ENCODE measurements at places on chromosomes 3 and 15.

DNA sequence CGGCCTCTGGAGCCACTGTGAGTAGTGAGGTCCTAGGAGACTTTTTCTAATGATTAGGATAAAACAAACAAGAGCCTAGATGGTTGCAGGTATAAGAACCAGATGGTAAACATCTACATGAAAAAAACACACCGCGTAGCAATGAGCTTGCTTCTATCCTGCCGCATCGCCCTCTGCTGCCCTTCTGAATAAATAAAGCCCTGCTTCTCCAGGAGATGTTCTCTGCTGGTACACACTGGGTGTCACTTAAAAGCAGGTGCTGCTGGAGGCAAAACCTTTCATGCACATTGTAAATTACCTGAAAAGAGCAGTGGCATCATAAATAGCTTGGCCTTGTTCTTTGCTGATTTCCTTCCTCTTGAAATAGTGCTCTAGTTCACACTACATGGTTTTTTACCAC is 164.4 kb upstream of the TOPAZ1 start:
- DNase-seq: peak; percentile 22

DNA sequence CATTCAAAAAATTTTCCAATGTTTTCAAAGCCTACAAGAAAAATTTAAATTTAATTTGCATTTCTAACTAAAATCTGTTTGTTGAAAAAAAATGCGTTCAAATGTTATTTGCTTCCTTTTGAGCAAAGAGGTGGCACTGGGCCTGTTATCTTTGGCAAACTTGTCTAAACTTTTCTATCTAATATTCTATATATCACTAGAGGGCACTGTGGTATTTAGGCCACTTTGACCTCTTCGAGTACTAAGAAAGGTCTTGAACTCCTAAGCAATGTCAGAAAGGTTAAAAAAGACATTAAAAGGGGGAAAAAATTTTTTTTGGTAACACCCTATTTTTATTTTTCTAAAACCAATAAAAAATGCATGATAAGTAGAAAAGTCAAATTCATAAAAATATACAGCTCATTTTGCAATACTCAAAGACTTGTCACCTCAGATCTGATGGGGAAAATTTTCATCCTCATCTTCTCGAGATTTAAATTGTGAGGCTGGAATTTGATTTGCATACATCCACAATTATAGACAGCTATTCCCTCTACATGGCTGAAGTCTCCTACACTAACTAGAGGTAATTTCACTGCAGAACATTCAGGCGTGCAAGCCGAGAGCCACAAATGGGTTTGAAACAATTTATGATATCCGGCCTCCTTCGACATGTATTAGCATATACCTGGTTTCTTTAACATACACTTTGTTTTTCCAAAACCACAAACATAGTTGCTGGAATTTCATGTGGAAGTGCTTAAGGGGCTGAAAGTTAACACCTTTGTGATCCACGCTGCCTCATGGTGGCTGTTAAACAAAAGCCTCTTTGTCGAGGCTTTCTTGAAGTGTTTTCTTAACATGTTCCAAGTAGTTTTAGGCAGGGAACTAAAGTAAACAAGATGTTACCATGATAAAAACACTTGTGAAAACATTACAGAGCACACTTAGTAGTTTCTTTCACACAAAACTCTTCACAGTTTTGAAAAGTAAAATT is 576.4 kb downstream of the FOXP1 start:
- DNase-seq: peak; percentile 51

GRCh38 chr3:16801698-16802097 is 83.1 kb upstream of the PLCL2 start:
- DNase-seq: no peak

DNA sequence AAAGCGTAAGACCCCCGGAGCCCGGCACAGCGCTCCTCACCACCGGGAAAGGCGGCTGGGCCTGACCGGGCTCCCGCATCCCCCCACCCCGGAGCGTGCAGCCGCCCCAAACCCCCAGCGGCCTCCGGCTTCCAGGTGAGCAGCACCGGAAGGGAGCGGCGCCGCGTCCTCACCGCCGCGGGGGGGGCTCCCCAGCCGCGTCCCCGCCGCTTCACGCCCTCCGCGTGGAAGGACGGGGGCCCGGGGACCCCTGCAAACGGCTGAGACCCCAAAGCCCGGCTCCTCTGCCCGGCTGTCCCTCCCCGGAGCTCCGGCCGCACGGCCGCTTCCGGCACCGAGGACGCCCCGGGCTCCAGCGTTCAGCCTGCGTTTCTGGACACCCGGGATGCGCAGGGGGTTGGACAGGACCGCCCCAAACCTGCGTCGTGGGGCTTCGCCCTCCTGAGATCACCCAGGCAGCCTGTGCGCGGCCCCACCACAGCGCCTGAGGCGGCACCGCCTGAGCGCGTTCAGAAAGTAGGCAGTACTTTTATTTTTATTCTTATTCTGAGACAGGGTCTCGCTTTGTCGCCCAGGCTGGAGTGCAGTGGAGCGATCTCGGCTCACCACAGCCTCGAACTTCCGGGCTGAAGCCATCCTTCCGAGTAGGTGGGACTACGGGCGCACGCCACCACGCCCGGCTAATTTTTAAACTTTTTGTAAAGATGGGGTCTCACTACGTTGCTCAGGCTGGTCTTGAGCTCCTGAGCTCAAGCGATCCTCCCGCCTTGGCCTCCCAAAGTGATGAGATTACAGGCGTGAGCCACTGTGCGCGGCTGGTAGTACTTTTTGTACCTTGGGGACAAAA is 51.6 kb upstream of the BLM start:
- peak; percentile 43 for DNase-seq

DNA sequence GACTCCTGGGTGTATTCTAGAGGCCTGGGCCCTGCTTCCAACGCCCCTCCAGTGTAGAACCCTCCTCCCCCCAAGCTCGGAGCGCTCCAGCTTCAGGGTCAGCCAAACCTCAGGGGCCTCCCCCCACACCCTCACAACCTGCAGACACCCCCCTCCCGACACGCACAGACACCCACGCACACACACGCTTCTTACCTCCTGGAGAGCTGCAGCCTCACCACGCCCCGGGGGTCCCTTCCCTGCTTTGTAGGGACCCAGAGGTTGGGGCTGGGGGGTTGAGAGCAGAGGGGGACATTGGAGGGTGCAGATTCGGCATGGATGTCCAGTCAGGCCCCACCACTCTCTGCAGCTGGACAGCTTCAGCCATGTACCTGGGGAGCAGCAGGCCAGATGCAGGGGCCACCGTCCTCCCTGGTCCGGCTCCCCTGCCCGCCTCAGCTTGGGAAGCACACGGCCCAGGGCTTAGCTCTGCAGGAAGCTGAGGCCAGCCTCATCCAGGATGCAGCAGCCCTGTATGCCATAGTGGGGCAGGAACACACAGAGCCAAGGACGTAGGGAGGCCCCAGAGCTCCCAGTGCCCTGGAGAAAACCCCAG is 13.0 kb downstream of the ZDHHC19 start:
- no peak for DNase-seq

GRCh38 chr3:57142411-57142723 is 22.8 kb downstream of the IL17RD start:
- no peak for DNase-seq

- DNase-seq: no peak
These were observed 152.1 kb upstream of the ALCAM start for GRCh38 chr3:105214590-105214989.

DNA sequence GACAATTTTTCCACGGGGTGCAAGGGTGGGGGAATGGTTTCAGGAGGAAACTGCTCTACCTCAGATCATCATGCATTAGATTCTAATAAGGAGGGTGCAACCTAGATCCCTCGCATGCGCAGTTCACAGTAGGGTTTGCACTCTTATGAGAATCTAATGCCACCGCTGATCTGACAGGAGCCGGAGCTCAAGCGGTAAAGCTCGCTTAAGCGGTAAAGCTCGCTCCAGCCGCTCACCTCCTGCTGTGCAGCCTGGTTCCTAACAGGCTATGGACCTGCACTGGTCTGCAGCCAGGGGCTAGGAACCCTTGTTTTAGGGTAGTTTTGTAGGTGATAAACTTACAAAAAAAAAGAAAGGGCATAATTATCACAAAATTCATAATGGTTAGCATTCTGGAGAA is 53.9 kb upstream of the RYR3 start:
- DNase-seq: no peak

DNA sequence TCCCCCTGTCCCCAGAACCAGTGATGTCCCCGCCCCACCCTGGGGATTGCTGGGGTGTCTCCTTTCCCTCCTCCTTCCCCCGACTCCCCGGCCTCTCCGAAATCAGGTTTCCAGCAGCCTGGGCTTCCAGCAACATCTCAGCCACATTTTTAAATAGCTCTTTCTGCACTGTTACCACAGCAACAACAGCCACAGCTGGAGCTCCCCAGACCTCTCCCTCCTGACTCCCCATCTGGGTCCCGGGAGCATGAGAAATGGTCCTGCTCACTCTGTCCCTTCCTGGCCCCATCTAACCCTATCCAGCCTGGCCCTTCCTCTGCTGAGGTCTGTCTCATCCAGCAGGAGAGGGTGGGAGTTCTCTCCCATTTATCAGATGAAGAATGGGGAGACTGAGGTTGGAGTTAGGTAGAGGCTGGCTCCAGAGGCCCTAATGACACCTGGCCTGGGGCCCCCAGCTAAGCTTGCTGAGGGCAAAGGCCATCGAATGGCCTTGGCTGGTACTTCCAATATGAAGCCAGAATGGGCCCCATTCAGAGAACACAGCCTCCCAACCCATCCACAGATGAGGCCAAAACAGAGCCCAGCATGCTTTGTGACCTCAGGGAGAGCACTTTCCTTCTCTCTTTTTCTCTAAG is 1.5 kb downstream of the CAMK1 start:
- no peak for DNase-seq

DNA sequence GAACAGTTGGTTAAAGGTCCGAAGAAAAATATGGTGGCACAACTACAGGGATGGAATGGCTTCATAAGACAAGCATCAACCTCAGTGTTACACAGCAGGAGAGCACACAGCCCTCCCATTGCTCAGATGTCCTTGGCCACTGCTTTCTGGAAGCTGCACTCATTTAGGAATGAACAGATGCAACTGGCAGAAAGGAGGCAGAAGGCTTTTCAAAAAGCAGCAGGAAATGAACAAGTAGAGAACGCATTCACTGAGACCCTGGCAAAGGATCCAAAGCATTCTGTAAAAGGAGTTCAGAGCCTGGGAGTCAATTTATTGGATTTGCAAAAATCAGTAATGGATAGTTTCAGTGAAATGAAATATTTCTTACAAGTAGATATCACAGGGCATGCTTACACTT is 101.1 kb downstream of the PDZRN3 start:
- no peak for DNase-seq

GRCh38 chr3:75294124-75294523 is 370.0 kb upstream of the FRG2C start:
- peak; percentile 8 for DNase-seq

DNA sequence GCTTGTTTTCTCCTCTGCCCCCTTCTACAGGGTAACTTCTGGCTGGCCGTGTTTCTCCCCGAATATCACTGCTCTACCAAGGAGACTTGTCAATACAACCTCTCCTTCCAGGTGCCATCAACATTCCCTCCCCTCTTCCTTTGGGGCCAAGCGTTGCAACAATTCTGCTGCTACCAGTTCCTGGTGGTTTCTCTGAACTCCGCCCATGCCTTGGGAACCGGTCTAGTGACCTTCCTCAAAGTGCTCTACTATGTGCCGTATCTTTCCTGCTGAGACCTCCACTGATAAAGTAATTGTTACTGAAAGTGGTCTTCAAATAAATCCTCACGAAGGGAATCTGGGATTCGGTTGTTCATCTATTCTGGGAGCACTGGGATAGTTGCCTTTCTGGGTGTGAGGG is 26.2 kb downstream of the PCSK6 start:
- DNase-seq: no peak

GRCh38 chr15:78315686-78316282 is 16.4 kb upstream of the SKIC8 start:
- DNase-seq: no peak

- no peak for DNase-seq
These were observed 31.3 kb downstream of the MGA start for GRCh38 chr15:41691471-41691870.

All from SW480 (cell line).